Stimulated activated effector memory CD8-positive, alpha-beta T cell treated with anti-CD3 and anti-CD28 coated beads, Interleukin-12 subunit alpha, Interleukin-12 subunit beta, amount 100 ng/mL, for 72 hours (primary cell): ENCODE measurements at places on chromosomes 5 and 9.
A peak's percentile ranks its signal among the peaks of the same experiment; 100 is the strongest.

- DNase-seq = no peak
Measured at GRCh38 chr9:92295827-92296258, 2.3 kb upstream of the IARS1 start.

DNA sequence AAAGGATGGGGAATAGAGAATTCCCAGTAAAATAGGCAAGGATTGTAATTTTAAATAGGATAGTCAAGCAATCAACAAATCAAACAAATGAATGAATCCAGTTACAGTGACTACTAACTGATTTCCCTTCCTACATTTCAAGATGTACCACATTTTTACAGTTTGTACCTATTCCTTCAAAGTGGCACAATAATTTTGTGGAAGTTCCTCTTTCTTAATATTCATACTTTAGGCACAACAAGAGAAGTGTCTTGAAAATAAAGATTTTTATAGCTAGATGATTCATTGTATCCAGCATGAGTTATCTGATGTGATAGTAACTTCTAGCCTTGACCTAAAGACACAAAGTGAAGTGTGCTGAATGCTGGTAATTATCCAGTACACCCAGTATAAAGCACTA is 122.2 kb upstream of the ACOT12 start:
- no peak for DNase-seq

GRCh38 chr5:137743031-137743640 is 7.2 kb upstream of the KLHL3 start:
- DNase-seq = peak; percentile 36

DNA sequence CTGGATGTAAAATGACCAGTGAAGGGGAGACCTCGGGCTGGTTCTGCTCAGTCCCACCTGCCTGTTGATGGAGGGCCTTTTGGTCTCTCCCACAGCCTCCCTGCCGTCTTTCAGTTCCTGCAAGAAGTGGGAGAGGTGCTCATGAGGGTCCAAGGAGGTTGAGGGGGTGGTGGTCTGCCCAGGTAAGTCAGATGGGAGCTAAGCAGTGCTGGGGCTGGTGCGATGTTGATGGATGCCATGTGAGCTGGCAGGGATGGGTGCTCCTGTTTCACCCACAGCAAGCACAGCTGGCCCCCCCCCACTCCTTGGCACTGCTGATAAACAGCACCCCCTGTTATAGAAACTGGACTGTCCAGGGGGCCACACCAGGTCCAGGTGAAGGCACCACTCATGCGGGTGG is 145.6 kb downstream of the NSG2 start:
- no peak for DNase-seq

GRCh38 chr5:31987985-31988710 is 186.0 kb downstream of the GOLPH3 start:
- no peak for DNase-seq

- DNase-seq = no peak
Measured at GRCh38 chr5:69188811-69189161, 597 bp upstream of the CENPH start.

DNA sequence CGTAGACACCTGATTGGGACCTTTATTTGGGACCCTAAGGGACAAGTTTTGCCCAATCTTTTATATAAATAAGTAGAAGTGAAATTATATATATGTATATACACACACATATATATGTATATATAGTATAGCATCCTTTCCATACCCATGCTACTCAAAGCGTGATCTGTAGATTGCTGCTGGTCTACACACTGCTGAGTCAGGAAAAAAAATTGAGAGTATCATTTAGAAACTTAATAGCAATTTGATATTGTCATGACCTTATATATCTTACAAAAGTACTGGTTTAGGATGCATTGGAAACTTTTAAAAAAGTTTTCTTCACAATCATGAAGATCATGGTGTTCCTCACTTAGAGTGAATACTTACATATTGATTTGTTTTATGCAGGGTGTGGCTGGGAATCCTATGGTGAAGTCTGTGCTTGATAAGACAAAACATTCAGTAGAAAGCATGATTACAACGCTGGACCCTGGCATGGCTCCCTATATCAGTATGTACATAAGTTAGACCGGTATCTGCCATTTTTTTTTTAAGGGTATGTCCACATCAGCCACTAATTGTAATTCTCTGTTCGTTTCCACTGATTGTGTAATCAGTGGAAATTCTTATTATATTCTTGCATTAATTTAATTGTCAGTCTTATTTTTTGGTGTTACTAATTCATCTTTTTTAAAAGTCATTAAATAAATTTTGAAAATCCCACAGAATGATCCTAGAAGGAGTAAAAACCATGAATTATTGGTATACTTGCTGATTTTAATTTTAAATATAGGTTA is 12.7 kb downstream of the PRRC1 start:
- DNase-seq = no peak

DNA sequence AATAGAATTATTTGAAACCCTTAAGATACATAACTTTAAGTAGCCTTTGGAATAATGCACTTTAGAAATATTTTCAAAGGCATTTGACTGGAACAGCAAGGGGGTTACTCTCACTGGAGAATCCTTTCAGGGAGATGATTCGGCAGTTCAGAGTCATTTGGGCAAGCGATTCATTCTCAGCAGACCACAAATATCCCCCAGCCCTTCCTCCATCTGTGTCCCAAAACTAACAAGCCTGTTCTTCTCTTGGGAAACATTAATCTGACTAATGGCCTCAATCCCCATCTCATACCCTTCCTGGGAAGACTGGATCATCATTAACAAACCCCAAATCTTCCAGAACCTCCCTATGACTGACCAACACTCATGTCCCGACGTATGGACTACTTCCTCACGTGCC is 65.8 kb upstream of the S1PR3 start:
- DNase-seq = no peak

DNA sequence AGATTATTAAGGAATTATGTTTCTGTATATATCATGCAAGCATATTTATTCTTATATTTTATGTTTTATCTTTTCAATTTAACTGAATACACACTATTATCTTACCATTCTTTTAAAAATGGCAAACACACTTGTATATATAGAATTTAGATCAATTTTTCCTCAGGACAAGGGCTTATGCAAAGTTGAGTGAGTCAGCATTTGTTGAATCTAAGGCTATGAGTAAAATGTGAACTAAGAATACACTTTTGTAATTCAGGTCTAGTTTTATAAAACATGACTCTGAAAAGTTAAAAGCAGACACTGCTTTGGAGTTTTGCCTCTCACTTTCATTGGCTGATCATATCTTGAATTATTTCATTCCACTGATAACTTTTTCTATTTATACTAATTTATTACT is 127.8 kb downstream of the FOCAD start:
- DNase-seq = no peak

- no peak for DNase-seq
Measured at GRCh38 chr9:114180696-114181606, 25.6 kb downstream of the COL27A1 start.

GRCh38 chr5:96868603-96869371 is 7.5 kb upstream of the ERAP2 start:
- no peak for DNase-seq
